NCI-H774 (cell line): ENCODE measurements at places on chromosomes 13 and 19.

- no peak for DNase-seq
Measured at GRCh38 chr13:41915081-41915480, 45.8 kb downstream of the VWA8 start.

GRCh38 chr13:112702986-112703379 lies 13.1 kb downstream of the ATP11A start:
- no peak for DNase-seq

DNA sequence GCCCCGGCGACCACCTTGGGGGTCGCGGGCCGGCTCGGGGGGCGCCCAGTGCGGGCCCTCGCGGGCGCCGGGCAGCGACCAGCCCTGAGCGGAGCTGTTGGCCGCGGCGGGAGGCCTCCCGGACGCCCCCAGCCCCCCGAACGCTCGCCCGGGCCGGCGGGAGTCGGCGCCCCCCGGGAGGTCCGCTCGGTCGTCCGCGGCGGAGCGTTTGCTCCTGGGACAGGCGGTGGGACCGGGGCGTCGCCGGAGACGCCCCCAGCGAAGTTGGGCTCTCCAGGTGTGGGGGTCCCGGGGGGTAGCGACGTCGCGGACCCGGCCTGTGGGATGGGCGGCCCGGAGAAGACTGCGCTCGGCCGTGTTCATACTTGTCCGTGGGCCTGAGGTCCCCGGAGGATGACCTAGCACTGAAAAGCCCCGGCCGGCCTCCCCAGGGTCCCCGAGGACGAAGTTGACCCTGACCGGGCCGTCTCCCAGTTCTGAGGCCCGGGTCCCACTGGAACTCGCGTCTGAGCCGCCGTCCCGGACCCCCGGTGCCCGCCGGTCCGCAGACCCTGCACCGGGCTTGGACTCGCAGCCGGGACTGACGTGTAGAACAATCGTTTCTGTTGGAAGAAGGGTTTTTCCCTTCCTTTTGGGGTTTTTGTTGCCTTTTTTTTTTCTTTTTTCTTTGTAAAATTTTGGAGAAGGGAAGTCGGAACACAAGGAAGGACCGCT lies 729 bp downstream of the STK11 start:
- DNase-seq: no peak

DNA sequence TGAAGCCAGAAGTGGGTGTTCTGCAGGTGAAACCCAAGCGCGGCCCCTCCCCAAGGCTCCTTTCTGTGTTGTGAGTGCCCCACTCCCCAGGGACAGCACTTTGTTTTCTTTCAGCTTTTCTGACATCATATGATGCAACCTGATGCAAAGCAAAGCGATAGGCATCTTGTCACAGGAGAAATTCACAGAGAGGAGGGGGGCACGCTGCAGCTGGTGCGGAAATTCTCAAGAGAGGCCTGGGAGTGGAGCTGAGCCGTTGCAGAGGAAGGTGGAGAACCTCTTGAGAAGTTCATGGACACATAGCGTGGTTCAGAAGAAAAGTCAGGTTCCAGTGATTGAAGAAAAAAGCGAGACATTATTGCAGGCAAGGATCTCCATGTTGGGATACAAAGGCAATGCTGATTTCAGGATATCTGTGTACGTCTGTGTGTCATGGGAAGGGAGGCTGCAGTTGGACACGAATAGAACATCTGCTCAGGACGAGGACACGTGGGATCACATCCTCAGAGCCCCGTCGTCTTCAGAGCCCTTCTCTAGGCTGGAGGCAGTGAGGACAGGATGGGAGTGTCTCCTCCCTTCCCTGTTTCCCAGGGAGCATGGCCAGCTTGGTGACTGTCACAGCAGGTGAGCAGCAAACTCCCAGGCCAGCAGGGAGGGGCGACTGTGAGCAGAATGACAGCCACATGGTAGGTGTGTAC lies 79.2 kb downstream of the IRS2 start:
- DNase-seq: no peak

GRCh38 chr19:11496391-11497163 lies 9.1 kb downstream of the ZNF653 start:
- no peak for DNase-seq

DNA sequence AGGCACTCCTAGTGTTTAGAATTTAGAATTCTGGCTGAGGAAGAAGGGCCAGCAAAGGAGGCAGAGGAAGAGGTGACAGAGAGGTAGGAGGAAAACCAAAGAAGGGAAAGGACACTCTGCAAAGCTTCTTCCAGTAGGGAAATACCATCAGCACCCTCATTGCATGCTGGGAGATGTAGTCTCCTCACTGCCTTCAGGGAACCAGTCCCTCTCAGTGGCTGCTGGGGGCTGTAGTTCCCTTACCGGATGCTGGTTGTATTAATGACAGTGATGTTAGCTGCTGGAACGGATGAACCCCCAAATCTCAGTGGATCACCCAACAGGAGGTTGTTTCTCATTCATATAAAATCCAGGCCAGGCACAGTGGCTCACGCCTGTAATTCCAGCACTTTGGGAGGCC lies 10.1 kb downstream of the GRIN2D start:
- no peak for DNase-seq

GRCh38 chr13:50810468-50810867 lies 33.0 kb downstream of the DLEU7 start:
- DNase-seq: no peak

- DNase-seq: no peak
Measured at GRCh38 chr13:102212729-102213128, 189.1 kb downstream of the FGF14 start.

DNA sequence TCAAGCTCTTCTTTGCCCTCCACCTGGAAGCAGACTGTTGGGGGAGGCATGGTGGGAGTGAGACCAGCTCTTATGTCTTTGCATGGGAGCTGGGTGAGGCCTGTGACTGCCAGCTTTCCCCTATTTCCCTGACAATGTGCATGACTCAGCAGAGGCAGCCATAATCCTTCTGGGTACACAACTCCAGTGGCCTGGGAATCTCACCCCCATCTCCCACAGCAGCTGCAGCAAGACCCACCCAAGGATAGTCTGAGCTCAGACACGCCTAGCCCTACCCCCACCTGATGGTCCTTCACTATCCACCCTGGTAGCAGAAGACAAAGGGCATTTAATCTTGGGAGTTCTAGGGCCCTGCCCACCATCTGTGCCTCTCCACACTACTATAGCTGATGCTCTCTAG lies 41.4 kb upstream of the FGF14 start:
- DNase-seq: no peak
